ENCODE measurements at places on chromosomes 16 and 17.
A peak's percentile ranks its signal among the peaks of the same experiment; 100 is the strongest.

GRCh38 chr16:73965591-73965990, 331.0 kb upstream of the PSMD7 start:
- DNase-seq, result no peak

DNA sequence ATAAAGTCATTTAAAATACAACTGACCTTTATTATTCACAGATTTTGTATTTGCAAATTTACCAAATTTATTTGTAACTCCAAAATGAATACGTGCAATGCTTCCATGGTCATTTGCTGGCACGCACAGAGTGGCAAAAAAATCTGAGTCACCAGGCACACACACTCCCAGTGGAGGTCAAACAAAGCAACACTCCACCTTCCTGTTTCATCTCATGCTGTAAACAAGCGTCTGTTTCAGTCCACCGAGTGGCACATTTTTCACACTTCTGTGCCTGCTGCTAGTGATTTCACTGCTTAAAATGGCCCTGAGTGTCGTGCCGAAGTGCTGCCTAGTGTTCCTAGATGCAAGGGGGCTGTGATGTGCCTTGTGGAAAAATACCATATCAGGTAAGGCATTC, 17.8 kb upstream of the ITGAE start:
- DNase-seq, result no peak

- DNase-seq, result no peak
Observed at GRCh38 chr16:26317885-26318284, 626.1 kb downstream of the HS3ST4 start.

GRCh38 chr17:58985971-58986370, 120.7 kb downstream of the TRIM37 start:
- no peak for DNase-seq

GRCh38 chr17:16882243-16882925, 89.5 kb downstream of the TNFRSF13B start:
- no peak for DNase-seq

DNA sequence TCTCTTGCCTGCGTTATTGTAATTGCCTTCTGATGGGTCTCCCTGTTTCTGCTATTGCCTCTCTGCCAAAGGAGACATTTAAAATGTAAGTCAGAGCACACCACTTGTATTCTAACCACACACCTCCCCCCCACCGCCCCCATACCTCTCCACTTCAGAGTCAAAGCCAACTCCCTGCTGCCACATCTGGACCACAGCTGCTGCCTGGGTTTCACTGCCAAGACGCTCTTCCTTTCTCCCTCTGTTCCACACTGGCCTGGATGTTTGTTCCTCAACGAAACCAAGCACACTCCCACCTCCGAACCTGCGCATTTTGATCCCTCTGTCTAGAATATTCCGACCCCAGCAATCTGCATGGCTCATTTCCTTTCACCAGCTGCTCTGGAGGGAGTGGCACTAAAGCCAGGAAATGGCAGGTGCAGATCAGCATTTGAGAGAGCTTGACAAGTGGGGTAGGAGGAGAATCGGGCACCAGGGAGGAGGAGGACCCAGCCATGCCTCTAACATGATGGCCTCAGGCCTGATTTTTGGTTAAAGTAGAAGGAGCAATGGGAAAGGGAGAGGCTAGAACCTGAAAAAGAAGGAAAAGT, 92.4 kb upstream of the HS3ST2 start:
- DNase-seq, result no peak

- DNase-seq, result no peak
Observed at GRCh38 chr17:17403065-17403464, 73.7 kb upstream of the MED9 start.

DNA sequence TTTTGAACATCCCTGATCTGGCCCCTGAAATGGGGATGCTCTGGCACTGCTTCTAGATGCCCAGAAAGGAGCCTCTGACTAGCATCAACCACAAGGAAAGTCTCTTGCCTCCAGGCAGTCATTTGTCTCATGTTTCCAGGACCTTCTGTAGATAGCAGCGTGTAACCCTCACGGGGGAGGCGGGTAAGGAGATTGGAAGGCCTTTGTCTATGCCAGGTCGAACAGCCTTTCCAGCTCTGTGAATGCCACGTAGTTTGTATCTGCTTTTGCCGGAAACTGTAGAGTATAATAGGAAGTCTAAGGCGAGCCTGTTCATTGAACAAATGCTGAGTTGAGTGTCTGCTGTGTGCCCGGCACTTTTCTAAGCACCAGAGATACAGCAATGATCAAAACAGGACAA, 43.9 kb upstream of the AQP8 start:
- no peak for DNase-seq

DNA sequence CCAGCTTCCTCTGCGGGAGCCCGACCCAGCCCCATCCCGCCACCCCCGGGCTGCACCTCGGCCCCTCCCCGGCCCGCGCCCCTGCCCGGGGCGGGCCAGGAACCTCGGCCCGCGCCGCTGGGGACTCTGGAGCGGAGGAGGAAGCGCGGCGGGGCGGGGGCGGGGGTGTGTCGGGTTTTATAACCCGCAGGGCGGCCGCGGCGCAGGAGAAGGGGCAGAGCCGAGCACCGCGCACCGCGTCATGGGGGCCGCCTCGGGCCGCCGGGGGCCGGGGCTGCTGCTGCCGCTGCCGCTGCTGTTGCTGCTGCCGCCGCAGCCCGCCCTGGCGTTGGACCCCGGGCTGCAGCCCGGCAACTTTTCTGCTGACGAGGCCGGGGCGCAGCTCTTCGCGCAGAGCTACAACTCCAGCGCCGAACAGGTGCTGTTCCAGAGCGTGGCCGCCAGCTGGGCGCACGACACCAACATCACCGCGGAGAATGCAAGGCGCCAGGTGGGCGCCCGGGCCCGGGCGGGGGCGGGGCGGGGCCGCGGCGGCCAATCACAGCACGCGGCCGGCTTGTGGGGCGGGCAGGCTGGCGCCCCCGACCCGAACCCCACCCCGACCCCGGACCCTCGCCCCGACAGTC, at the start of gene ACE:
ACE (plus strand) TSS at position 208 of the 626 bp plus-strand sequence; CDS start at position 242, 34 bp downstream.
- DNase-seq, result peak; percentile 9

GRCh38 chr16:71769222-71769621, 39.4 kb downstream of the AP1G1 start:
- DNase-seq, result no peak

- DNase-seq, result no peak
Observed at GRCh38 chr16:17130733-17131132, 340.0 kb downstream of the XYLT1 start.

DNA sequence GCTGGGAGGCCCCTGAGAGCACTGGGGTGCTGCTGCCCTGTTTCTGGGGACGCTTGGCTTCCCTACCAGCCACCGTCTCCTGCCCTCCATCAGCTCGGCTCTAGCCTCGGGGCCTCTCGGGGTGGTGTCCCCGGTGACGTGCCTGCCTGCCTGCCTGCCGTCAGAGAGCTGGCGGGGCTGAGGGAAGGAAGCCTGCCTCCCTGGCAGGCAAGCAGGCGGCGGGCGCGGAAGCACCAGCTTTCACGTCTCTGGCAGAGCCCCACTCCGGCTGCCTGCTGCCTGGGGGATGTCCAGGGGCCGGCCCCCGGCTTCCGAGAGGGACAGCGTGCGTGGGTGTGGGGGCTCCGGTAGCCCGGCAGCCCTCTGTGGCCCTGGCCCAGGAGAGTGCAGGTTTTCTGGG, 9.3 kb downstream of the CENPX start:
- DNase-seq, result no peak

GRCh38 chr16:19696328-19696727, 21.7 kb downstream of the KNOP1 start:
- DNase-seq, result no peak

- DNase-seq, result no peak
Observed at GRCh38 chr17:8420041-8420934, 15.4 kb upstream of the NDEL1 start.

GRCh38 chr17:82065193-82065637, 389 bp downstream of the DUS1L start:
- DNase-seq, result no peak

DNA sequence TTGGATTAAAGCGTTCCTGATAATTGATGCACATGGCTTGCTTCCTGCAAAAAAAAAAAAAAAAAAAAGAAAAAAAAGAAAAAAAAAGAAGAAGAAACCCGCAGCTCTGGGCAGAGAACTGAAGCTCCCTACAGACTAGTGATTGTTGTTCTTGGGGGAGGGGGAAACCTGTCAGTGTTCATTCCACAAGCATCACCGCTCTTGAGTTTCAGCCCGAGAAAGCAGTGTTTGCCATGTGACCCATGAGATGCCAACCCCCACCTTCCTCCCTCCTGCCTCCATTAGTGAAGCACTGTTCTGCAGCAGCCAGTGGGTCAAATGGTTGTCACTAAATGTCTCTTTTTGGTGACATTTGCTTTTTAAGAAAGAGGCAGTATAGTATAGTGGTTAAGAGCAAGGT, 1.7 kb downstream of the USP43 start:
- DNase-seq, result no peak

- DNase-seq, result no peak
Observed at GRCh38 chr17:2214047-2214928, 89.3 kb downstream of the SMG6 start.

GRCh38 chr17:55038291-55038690, 69.7 kb downstream of the STXBP4 start:
- no peak for DNase-seq

GRCh38 chr17:36611345-36612072, 10.1 kb downstream of the MRM1 start:
- DNase-seq, result no peak

DNA sequence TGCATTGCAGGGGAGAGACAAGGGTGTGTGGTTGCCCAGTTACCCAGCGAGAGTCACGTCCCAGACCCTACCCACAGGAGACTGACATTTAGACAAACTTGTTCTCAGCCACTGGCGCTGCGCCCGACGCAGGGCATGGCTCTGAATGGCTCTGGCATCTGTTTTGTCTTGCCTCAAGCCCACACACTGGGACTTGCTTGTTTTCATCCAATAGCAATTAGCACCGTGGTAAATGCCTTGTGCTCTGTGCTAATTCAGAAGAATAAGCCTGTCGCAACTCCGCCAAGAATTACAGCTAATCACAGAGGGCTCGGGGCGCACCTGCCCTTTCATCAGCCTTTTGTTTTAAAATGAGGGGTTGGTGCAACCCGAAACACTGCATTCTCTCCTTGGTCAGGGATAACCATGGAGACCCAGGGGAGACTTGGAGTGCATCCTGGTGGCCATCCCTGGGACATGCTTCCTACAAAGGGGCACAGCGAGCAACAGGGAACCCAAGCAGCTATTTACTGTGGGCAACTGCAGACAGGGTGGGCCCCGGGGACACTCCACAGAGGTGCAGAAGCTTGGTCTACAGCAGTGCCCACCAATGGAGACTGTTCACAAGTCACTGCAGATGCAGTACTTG, 220.6 kb upstream of the ZFHX3 start:
- no peak for DNase-seq

DNA sequence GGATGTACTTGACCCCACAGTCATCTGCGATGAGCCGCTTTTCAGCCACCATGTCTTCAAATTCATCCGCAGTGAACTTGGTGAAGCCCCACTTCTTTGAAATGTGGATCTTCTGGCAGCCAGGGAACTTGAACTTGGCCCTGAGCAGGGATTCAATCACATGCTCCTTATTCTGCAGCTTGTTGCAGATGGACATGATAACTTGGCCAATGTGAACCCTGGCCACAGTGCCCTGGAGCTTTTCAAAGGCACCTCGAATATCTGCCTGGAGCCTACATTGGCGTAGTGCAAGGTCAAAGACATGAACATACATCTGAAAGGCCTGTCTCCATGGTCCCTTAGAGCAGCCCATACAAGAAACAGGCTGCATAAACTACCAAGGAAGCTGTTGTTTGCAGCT, 1.8 kb upstream of the TENT4B start:
- DNase-seq, result no peak

GRCh38 chr16:2592786-2593185, 55.0 kb downstream of the PDPK1 start:
- DNase-seq, result no peak

- DNase-seq, result no peak
Observed at GRCh38 chr16:85464383-85465305, 148.5 kb upstream of the GSE1 start.

GRCh38 chr16:48681520-48681919, 71.5 kb upstream of the N4BP1 start:
- no peak for DNase-seq

DNA sequence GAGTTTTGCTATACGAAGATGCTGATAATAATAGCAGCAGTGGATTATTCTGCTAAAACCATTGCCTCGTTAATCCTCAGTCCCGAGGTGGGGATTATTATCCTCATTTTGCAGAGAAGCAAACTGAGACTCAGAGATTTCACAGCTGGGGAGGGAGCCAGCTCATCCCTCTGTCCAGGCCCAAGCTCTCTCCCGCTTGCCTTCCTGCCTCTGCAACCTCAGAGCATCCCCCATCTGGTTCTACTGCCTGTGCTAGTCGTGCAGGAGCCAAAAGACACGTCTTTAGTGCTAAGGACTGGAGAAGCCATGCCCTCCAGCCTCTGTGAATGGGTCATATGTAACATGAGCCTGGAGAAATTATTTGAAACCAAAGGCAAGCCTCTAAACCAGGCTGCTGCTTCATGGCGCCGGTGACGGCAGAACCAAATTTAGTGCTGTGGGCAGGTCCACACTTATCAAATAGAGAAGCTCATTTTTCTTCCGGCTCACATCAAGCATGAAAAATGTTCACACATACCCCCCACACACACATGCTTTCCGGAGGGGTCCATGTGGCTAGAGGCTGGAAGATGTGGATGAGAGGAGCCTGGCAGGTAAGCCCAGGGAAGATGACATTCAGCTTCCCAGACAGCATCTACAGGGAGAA, 13.5 kb downstream of the MAPT start:
- DNase-seq, result no peak

GRCh38 chr17:74963656-74964055, 8.9 kb downstream of the HID1 start:
- DNase-seq, result no peak

GRCh38 chr17:56918916-56919315, 5.1 kb upstream of the TRIM25 start:
- peak; percentile 100 for DNase-seq

GRCh38 chr17:42843358-42843934, 934 bp upstream of the AOC2 start:
- peak; percentile 49 for DNase-seq

DNA sequence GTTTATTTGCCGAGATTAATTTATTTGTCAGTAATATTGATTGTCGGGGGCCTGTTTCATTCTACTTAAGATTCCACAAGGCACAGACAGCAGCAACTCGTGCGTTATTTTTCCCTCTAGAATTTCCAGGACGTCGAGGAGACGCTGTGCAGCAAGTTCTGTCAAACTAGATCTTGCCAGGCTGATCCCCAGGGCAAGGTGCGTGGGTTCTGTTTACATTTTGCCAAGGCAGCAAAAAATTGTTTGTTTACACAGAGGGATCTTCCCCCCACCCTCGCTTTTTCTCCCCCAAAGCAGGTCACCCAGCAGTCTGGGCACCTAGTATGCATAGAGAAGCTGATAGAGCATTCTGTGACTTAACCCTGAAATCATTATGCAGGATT, 111.4 kb downstream of the IRX3 start:
- no peak for DNase-seq

Data from AML-193 (cell line).